ENCODE measurements at places on chromosomes 12 and 14. TPM values are rescaled to one million over a fixed set of nuclear protein-coding genes. Genes with fewer than 3 reads are reported as not detected.

The PLCZ1 gene
- polyA plus RNA-seq: not detected

The NUDT4 gene
- polyA plus RNA-seq: 17.8 TPM

- peaks cover 39% of the 10 kb centered on the region for H3K27me3 ChIP-seq
- DNase-seq: no peak
- H3K4me3 ChIP-seq: no peak overlapping the region
- no peak overlapping the region for H3K27ac ChIP-seq
Observed at GRCh38 chr12:52557476-52557875, 4.5 kb upstream of the KRT71 start.

DNA sequence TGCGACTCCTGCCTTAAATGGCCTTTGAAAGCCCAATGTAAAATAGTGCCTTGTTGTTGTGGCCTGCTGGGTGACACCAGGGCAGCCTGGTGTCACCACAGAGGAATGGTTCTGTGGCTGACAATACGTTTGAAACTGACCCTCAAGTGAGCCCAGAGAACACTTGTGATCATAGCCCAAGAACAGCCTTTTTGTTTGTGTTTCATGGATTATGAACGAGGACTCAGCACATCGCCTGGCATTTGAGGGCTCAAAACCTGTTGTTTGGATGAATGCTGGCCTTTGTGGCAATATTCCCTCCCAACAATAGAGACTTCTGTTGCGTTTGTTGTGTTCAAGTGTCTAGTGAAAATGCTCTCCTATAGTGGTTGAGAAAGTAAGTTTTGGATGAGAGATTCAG lies 48.5 kb downstream of the TSPAN9 start:
- no peaks in the 10 kb centered on the region for H3K36me3 ChIP-seq
- H3K27me3 ChIP-seq: no peaks in the 10 kb centered on the region
- no peak overlapping the region for H3K4me3 ChIP-seq

Data from IMR-90 (cell line).